ENCODE measurements at places on chromosomes 11 and 22. TPM values are rescaled to one million over a fixed set of nuclear protein-coding genes. Genes with fewer than 3 reads are reported as not detected.
A peak's percentile ranks its signal among the peaks of the same experiment; 100 is the strongest.

ANKK1 gene
- not detected for total RNA-seq

RIMBP3B gene
- total RNA-seq: 0.27 TPM

MOV10L1 gene
- total RNA-seq: not detected

DNA sequence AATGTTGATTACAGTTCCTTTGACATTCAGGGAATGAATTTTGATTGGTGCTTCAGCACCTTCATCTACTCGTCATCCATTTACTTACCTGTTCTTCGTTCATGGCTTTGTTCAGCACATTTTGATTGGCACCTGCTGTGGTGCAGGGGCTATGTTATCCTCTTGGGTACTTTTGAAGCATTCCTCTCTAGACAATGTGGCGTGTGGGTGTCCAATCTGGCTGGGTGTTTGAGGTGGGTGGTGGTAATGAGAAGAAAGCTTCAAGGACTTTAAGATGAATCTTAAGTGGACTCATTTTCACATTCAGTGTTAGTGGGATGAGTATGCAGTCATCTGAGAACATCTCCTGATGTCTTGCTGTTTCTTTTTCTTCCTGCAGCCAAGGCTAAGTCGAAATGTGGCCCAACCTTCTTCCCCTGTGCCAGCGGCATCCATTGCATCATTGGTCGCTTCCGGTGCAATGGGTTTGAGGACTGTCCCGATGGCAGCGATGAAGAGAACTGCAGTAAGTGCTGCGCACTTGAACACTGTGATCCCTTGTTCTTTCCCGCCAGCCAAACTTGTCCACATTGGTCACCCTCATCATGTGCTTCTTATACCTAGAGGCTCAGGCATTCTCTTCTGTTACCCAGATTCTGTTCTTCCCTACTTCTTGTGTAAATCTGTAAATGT, 137.5 kb downstream of the LDLRAD3 start:
- DNase-seq: no peak

DNA sequence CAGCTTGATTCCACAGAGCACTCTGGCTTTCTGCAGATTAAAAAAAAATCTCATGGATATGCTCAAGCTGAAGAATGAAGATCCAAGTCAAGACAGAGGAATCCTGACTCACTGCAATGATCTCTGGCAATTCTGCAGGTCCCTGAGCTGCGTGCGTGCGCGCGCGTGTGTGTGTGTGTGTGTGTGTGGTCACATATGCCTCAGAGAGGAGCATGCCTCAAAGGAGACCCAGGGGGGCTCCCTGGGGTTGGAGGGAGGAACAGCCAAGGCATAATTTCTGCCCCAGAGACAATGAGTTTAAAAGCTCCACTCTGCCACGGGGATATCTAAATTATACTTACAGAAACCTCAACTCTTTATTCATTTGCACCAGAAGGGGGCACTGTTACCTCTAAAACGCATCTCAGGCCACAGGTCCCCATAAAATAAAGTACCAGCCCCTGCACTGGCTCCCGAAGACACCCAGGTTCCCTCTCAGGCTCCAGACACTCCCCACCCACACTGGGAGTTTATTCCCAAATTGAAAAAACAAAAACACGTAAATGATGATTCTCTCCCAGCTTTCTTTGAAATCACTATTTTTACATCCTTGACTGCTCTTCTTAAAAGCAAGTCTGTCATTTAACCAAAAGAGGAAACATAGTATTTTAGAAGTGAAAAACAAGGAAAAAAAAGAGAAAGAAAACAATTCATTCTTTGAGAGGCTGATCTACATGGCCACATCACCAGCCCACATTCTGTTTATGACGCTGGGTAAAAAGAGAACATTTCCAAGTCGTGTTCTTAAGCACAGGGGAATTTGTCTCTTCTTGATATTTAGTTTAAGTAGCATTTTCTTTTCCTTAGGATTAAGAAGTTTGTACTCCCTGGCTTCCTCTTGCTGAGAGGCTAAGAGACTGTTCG, 401.0 kb downstream of the LARGE1 start:
- DNase-seq: peak; percentile 33

RIMBP3C gene
- total RNA-seq: not detected

DNA sequence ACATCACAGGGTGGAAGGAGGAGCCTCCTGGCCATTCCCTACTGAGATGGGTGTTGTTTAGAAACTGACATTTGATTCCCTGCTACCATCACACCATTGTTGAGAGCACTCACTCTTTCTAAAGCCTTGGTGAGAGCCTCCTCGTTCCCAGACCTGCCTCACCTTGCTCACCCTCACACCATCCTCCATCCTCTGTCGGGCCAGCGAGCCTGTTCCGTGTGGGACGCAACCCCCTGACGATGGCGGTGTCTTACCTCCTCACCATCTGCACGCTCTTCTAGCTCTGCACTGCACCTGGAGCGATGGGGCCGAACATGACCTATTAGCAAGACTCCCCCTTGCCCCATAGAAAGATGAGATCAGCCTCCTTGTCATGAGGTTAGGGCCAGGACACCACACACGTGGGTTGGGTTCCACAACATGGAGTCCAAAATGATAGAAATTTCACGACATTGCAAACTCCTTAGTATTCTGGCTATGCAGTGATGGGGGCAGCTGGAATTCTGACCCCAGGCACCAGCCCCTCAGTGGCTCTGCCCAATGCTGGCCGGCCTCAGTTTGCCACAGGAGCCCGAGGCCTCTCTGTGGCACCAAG, 1017.9 kb downstream of the TBC1D22A start:
- DNase-seq: no peak

DNA sequence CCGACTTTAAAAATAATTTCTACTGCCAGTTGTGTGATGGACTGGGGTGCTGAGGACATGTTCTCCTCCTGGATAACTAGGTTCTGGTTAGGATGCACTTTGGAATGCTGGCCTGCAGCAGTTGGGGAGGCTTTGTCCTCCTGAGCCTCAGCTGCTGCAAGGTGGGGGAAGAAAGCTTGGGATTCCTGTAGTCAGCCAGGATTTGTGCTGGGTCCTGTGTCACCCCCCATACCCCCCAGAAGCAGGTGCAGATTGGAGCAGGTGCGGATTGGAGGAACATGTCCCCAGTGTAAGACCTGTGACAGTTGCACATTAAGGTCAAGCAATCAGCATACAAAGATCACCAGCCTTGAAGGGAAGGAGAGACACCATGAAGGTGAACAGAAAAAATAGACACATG, 51.1 kb downstream of the MED15 start:
- DNase-seq: no peak

DNA sequence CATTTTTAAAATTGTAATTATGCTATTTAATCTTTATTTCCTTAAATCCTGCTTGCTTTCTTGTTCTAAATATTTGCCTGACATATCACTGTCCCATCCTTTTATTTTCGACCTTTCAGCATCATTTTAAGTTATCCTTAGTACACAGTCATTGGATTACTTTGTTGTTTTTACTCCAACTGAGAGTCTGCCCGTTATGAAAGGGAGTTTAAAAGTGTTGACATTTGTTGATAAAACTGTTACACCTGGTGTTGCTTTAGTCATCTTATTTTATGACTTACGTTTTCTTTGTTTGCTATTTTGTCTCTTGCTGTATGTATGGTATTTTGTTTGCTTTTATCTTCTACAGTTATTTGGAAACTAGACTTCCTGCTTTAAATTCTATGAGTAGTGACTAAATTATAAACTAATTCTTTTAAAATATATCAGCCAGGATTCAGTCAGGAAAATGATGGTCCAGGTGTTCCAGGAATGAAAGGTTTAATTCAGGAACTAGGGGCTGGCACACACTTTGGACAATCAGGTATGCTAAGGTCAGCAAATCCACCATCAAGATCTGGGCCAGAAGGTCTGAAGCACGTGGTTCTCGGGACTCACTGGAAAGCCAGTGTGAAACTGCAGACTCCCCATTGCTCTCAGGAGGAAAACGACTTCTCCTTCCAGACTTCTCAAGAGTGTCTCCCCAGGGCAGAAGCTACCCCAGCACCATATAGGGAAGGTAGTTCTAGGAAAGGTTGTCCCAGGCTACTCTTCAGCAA, 86.0 kb downstream of the RASSF10 start:
- DNase-seq: no peak

DNA sequence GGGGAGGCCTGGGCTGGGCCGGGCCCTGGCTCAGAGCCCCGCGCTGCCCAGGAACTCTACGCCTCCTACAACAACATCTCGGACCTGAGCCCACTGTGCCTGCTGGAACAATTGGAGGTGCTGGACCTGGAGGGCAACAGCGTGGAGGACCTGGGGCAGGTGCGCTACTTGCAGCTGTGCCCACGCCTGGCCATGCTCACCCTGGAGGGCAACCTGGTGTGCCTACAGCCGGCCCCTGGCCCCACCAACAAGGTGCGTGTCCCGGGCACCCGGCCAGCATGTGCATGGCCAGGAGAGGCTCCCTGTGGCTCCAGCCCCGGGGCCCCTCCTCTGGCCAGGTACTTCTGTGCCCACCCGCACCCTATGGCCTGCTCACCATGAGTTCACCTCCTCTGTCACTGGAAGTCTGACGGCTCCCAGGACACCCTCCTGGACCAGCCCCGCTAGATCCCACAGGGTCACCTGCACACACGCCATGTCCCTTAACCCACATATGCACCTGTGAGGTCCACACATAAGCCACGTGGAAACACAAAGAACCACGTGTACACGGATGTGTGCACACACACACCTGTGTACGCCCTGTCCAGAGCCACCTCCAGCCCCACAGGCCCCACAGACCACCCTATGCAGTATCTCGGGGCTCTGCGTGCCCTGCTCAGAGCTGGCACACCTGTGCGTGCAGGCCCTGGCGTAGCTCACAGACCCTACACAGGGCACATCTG, 10.4 kb downstream of the LMNTD2 start:
- DNase-seq: no peak

DNA sequence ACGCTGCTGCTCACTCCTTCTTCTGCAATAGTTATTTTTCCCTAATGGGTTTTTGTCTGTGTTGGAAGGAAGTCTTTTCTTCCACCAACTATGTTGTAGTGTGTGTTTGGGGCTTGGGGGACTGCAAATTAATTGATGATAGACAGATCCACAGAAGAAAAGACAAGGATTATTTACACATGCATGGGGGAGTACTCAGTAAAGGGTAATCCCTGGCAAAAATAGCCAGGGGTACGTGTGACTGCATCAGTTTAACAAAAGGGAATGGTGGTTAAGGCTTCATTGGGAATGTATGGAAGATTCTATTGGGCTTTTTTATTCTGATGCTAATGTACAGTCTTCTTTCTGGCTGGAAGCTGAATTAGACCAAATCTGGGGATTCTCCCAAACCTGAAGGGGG, 20.2 kb upstream of the FEZ1 start:
- DNase-seq: no peak

LRP5 gene
- 27.7 TPM for total RNA-seq

DNA sequence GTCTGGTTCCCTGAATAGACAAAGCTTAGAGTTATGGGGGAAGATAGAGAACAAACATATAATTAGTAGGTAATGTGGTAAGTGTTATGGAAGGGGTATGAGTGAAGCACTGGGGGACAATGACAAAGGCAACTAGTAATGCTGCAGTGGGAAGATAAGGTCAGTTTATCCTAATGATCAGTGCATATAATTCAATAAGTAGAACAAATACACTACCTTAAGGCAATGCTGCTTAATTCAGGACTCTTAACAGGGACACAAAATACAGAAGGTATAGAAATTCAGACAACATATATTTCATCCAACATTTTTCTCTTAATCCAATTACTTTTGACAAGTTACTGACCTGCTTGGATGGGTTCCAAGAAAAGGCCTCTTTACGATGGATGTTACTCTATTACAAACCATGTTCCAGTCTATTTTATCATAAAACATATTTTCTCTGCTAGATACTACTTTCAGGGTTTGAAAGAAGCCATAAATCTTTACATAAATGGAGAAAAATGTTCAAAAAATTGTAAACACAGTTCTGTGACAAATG, 1186.2 kb downstream of the LRRC4C start:
- no peak for DNase-seq

DNA sequence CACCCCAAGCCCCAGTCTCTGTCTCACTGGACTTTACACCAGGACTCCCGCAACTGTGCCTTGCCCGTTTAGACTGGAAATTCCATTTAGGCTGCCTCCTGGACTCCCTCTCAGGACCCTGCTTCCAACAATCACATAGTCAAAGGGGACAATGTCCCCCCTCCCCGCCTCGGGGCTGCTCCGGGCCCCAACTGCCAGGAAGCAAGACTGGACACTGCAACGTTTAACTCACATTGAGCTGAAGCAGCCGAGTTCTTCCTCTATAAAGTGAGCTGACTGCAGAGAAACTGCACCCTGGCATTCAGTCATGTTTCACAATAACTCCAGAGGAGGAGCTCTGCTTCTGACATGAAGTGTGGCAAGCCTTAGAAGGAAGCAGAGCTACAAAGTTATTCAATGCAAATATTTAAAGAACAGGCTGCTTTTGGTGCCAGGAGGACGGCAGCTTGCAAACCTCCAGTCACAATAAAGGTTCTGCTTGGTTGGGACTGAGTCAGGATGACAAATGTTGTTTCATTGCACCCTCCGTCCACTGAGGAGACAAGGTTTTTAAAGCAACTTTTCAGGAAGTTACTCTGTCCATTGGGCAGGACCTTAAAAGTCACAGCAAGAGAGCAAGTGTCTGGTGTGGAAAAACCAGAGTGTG, 19.9 kb downstream of the PACSIN2 start:
- peak; percentile 66 for DNase-seq

PLAAT2 gene
- not detected for total RNA-seq

GRCh38 chr22:42930810-42931420, 73.8 kb upstream of the ARFGAP3 start:
- DNase-seq: no peak
